LHCN-M2 (cell line): ENCODE measurements at places on chromosomes 4 and X. TPM values are rescaled to one million over a fixed set of nuclear protein-coding genes. Genes with fewer than 3 reads are reported as not detected.

Gene SLC6A14
- total RNA-seq: not detected in 2 replicates

DNA sequence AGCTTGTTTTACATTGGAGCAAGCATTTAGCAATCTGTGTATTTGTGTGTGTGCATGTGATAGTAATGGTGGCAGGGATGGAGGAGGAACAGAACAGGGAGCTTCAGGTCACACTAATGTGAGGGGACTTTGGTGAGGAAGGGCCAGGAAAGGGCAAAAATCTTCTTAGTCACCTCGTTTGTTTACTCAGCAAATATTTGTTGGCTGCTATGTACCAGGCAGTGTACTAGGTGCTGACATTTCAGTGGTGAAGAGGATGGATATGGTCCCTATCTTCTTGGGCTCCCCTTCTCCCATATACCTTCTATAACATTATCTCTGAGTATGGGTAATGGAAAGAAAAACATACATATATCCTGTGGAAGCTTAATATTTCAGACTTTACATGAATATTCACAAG lies 48.5 kb upstream of the HDAC8 start:
- peak; percentile 26 for DNase-seq

DNA sequence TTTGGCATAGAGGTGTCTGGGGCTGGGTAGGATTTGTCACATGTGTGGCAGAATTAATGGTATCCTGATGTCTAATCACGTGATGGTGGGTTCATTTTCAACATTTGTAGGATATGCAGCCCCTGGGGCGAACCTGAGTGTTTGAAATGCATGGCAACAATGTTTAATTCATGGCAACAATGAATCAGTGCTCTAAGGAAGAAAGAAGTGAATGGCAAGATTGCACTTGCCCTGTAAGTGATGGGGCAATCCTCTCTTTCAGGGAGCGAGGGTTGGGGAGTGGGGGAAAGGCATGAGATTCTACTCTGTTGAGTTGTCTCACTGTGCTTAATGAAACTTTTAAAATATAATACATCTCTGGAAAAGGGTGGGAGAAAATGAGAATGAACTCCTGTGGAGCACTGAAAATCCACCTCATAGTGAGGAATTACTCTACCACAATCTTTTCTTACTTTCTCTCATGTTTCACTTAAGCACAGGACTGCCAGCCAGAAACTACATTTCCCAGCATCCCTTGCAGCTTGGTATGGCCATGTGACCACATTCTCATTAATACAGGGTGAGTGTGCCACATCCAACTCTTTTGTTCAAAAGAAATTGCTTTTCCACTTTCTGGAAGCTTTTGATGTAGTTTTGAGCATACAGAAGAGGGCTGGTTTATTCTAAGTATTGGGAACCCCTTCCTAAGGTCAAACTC lies 64.0 kb upstream of the PGM2 start:
- peak; percentile 32 for DNase-seq

DNA sequence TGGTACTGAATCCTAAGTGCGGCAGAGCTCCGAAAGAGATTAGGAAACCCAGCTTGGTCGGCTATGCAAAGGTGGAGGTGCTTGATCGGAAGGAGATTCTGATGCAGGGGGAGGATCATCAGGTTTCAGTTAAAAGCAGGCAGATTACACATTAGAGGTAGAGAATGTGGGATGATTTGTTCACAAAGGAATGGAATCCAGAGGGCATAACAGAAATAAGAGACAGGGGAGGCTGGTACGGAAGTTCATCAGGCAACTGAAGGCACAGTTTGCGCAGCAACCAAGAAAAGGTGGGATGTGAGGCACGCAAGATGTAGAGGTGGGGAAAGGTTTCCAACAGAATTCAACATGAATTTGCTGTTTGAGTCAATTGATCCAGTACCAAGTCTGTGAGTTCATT lies 424 bp upstream of the ZNF330 start:
- no peak for DNase-seq

GRCh38 chrX:108148524-108148923 lies 56.9 kb downstream of the ATG4A start:
- DNase-seq: no peak

Gene PAGE2
- not detected in 2 replicates for total RNA-seq

GRCh38 chr4:78774417-78774816 lies 1.7 kb upstream of the BMP2K start:
- DNase-seq: no peak
